ENCODE measurements at places on chromosomes 4 and X.

DNA sequence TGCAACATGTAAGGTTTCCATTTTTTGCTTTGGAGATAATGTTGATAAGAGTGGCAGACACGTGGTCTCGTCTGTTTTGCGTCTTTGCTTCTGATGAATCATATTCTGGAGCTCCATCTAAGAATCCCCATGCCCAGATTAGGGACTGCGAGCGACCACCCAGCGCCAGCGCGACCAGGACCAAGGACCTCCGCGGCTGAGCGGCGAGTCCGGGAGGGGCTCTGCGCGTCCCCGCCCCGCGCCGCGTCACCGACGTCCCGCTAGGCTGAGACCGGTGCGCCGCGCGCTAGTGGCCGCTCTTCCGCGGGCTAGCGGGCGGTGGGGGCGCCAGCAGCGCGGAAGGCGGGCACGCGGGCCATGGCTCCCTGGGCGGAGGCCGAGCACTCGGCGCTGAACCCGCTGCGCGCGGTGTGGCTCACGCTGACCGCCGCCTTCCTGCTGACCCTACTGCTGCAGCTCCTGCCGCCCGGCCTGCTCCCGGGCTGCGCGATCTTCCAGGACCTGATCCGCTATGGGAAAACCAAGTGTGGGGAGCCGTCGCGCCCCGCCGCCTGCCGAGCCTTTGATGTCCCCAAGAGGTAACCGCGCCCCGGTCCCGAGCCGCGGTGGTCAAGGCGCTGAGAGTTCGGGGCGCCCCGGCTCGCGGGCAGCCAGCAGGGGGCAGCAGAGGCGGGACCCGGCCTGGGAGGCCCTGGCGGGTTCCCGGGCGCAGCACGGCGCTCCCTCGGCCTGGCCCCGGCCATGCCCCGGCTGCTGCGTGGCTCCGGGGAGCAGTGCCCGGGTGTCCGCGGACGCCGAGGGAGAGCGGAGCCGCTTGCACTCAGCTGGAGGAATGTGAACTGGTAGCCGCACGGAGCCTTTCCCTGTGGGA, at the start of gene SRD5A3:
SRD5A3 (plus strand) TSS at position 263 of the 871 bp plus-strand sequence; CDS start at position 358, 95 bp downstream.
- DNase-seq, result no peak

DNA sequence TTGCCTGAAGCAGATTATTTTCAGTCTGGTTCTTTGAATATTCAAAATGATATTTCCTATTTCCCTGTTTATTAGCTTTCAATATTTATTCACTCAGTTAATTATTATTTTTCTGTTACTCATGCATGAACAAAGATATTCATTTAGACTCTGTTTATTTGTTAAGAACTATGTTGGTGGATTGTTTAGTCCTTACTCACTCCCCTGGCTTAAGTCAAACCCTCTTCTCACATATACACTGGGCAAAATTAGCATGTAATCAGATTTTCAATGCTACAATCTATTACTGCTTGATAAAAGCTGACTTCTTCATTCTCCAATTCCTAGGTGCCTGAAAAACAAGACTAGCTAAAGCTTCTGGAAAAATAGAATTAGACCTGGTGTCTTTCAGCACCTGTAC, 335.8 kb downstream of the FAT4 start:
- no peak for DNase-seq

DNA sequence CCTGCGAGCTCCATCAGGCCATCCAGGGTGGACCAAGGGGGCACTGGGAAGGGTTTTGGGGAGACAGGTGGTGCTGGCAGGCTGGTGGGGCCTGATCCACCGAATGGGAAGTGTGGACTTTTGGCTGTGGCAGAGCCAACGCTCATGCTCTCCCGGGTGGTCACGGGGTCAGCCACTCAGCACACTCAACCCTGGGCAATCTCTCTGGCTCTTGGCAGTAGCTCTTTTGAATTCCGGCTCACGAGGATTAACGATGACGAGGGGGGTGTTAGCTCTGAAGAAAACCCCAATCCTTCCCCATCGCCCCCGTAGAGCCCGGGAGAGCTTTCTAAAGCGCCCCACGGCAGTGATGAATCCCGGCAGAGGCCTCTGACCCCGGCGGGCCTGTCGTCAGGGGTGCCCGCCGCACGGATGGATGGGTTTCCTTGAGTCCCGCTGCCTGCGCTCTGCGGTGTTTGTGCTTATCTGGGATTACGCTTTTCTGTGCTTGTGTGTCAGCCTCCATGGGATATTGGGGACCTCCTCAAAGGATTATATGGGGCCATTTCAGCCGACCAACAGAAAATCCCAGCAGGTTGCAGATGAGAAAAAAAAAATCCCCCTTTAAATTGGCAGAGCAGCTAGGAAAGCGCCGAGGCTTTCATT, 156.8 kb upstream of the PSAPL1 start:
- no peak for DNase-seq

GRCh38 chrX:39815631-39816030, 282.1 kb downstream of the BCOR start:
- no peak for DNase-seq

- DNase-seq, result no peak
These were observed 115.1 kb downstream of the CPEB2 start for GRCh38 chr4:15117270-15117946.

- DNase-seq, result no peak
These were observed 116.7 kb upstream of the TMEM164 start for GRCh38 chrX:109886122-109886761.

DNA sequence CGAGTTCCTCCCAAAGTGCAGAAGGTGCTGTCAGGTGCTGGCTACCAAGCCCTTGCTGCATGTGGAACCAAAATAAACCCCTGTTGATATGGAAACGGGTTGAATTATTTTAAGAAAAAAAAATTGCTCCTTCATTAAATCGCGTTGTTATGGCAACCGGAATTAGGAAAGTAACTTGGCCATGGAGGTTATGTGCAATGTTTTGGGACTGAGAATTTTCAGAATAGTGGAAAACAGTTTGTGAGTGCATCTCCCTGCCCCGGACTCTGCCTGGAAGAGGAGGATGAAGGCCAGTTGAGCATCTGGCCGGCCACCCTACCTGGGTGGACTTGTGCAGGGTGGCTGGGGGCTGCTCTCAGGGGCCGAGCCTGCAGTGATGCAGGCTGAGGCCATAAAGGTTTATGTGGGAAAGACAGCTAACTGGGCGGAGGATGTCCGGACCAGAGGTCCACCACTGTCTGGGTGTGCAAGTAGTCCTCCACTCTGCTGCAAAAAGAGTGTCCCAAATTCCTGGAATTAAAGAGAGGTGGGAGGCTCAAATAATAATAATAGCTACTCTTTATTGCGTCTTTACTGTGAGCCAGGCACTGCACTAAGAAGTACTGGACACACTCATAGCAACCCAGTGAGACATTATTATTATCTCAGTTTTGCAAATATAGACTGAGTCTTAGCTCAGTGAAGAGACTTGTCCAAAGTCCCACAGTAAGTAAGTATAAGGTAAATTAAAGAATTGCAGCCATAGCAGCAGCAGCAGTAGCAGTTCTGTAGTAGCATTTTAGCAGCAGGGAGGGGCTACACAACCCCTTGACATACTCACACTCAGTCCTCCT, 20.6 kb downstream of the RTL5 start:
- DNase-seq, result no peak

DNA sequence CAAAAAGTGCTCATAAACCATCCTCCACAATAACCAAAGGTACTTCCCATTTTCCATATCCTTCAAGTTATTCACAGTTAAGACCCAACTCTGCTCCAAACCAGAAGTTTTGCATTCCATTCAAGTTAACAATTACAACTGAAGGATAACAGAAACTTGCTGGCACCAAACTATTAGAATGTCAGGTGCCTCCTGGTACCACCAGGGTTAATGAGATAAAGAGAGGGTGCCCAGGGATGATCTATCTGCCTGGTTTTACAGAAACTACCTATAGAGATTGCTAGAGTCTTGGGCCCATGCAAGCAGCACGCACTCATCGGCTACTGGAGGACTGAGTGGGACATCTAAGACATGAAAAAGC, 114.6 kb downstream of the RBM47 start:
- DNase-seq, result no peak

- no peak for DNase-seq
These were observed 93.7 kb downstream of the BEND2 start for GRCh38 chrX:18126971-18127370.

DNA sequence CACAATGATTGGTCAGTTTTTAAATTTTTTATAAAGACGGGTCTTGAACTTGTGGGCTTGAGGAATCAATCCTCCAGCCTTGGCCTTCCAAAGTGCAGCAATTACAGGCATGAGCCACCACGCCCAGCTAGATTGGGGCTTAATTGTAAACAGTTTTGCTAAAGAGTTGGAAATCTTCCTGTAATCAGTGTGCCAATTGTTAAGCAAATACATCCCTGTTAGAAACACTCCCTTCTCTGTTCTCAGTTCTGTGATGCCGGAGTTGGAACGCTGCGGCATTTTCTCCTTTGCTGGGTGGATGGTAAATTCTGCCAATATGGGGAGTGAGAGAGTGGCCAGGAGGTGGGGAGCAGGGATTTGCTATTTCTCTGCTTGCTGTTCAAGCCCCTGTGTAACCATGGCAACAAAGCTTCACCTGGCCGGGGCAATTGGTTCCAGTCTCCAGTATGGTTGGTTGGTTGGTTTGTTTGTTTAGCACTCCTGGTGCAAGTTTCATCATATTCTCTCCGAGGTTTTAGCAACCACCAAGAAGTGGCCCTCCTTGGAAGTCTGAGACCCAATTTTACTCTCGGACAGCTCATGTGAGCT, 3.0 kb upstream of the SPATA4 start:
- no peak for DNase-seq

GRCh38 chr4:78624048-78624447, 72.5 kb downstream of the ANXA3 start:
- DNase-seq, result no peak

- DNase-seq, result no peak
These were observed 68.0 kb upstream of the TMEM164 start for GRCh38 chrX:109934935-109935334.

- peak; percentile 41 for DNase-seq
These were observed 29.0 kb upstream of the ERVMER34-1 start for GRCh38 chr4:52780206-52780605.

DNA sequence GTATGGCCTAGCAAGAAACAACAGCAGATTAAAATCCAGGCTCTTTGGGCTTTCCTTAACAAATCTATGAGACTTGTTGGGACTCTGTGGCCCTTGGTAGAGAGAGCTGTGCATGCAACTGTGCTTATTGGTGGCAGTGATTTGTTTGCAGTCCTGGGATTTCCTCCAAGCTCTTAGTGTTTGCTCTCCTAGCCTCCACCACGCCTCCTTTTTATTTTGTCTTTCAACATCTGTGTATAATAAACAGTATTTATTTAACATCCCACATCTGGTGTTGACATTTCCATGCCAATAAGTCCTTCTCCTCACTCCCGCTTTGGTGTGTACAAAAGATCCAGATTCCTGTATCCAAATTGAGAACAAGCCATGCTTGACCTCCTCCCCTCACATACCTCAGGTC, 3.1 kb downstream of the TNMD start:
- no peak for DNase-seq

DNA sequence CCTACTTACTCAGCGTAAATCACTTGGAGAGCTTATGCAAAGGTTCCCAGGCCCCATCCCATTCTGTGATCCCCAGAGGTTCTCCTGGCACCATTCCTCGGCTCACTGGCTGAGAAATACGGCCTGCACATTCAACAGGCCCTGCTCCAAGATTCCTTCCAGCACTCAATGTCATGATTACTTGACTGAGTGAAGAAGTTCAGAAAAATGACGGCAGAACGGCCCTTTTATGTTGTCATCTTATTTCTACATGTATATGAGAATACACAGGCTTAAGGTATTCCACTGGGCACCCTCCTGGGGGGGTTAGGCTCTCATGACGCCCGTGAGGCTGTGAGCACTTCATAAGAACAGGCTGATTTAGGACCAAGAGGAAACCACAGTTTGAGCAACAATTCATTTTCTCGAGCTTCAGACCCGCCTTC, 190.6 kb downstream of the NSUN7 start:
- DNase-seq, result no peak

DNA sequence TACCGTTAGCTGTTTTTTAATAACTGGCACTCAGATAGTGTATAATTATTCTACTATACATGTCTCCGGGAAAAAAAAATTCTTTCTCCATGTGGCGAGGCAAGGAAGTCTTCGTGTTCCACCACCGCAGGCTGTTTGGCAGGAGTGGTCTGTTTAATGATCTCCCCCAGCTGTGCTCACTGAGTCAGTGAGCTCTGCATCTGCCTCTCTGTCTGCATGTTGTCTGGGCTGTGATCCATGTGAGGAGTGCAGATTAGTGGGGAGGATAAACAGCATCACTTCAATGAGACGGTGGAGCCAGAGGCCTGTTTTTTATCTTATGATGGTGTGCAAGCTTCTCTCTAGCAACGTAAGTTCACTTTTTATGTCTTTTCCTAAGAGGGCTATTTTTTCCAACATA, 69.8 kb downstream of the RPS3A start:
- DNase-seq, result peak; percentile 94

DNA sequence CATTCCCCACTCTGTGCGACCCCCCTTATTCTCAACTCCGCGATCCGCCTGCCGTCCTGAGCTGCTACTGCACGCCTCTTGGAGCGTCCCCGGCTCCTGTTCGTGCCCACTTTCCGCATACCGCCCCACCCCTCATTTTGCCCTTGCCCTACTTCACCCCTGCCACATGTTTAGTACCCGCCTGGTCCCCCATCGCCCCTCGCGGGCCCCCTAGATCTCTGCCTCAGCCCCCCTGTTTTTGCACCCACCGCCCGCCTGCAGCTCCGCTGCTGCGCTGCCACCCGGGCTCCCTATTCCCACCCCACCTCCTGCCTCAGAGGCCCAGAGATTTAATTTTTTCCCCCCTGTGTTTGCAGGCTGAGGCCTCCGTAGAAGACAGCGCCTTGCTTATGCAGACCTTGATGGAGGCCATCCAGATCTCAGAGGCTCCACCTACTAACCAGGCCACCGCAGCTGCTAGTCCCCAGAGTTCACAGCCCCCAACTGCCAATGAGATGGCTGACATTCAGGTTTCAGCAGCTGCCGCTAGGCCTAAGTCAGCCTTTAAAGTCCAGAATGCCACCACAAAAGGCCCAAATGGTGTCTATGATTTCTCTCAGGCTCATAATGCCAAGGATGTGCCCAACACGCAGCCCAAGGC, 1.4 kb downstream of the MAGED1 start:
- no peak for DNase-seq

DNA sequence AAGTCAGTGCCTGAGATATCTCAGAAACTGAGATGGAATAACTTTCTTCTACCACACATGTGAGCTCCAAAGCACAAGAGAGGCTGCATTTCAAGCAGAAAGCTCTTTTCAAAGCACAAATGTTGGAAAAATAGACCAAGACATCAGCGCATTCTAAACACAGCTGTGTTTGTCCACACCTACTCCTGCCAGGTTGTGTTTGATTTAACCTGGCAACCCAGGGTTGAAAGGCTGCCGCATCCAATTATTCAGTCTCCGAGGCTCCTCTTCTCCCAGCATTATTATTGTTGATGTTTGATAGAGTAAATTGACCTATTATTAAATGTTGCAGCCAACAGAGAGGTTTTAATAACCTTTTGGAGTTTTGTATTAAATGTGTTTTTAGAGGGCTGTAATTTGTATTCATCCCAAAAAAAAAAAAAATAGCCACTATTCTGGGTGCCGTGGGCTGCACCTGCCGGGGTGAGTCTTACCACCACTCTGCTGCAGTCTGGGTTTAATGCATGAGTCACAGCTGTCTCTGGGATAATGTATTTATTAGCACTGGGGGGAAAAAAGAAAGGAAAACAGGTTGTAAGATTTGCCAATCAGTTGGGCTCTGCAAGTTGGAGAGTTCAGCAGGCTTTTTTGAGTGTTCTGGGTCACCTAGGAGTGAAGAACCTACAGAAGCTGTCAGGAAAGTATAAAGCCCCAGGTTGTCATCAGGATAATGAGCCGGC, 105.2 kb upstream of the NOCT start:
- DNase-seq, result no peak

- no peak for DNase-seq
These were observed 8.8 kb downstream of the ADRA2C start for GRCh38 chr4:3775005-3775404.

GRCh38 chr4:14744346-14744745, 257.9 kb upstream of the CPEB2 start:
- DNase-seq, result no peak

All from GM04503 (cell line).